ENCODE measurements at places on chromosomes 16 and 17.

GRCh38 chr17:42586514-42587230 is 9.1 kb upstream of the PSMC3IP start:
- peak; percentile 65 for DNase-seq

DNA sequence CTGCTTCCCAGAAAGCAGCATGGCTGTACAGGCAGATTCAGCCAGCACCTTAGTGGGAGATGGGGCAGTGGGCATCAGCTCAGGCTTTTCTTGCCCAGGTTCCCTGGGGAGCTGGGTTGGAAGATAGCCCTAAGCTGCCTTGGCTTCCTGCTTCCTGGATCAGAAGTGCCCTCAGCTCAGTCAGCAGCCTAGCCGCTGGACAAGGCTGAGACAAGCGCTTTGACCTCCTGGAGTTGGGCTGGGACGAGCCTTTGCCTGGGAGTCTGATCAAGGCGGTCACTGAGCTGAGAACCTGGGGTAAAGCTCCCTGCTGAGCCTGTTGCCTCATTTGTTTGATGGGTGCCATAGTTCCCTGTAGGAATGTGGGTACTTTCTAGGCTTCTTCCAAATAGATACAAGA is 190.0 kb downstream of the RAB11FIP4 start:
- no peak for DNase-seq

GRCh38 chr17:337453-337852 is 15.2 kb downstream of the RPH3AL start:
- DNase-seq: no peak

DNA sequence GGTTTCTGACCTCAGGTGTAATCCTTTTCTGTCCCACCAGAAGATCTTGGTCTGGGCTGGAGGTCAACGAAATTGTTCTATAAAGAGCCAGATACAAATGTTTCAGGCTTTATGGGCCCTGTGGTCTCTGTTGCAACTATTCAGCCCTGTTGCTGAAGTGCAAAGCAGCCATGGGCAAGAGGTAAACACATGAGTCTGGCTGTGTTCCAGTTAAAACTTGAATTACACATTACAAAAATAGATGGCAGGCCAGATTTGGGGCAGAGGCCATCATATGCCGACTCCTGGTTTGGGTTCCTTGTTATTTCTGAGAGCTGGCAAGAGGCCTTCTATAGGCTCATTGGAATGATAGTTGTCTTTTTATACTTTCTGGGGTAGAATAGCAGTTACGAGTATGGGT is 114.4 kb downstream of the SDR42E1 start:
- no peak for DNase-seq

GRCh38 chr16:2187212-2187611 is 9.2 kb downstream of the CASKIN1 start:
- DNase-seq: no peak

GRCh38 chr17:66240013-66240412 is 10.8 kb upstream of the APOH start:
- DNase-seq: no peak

DNA sequence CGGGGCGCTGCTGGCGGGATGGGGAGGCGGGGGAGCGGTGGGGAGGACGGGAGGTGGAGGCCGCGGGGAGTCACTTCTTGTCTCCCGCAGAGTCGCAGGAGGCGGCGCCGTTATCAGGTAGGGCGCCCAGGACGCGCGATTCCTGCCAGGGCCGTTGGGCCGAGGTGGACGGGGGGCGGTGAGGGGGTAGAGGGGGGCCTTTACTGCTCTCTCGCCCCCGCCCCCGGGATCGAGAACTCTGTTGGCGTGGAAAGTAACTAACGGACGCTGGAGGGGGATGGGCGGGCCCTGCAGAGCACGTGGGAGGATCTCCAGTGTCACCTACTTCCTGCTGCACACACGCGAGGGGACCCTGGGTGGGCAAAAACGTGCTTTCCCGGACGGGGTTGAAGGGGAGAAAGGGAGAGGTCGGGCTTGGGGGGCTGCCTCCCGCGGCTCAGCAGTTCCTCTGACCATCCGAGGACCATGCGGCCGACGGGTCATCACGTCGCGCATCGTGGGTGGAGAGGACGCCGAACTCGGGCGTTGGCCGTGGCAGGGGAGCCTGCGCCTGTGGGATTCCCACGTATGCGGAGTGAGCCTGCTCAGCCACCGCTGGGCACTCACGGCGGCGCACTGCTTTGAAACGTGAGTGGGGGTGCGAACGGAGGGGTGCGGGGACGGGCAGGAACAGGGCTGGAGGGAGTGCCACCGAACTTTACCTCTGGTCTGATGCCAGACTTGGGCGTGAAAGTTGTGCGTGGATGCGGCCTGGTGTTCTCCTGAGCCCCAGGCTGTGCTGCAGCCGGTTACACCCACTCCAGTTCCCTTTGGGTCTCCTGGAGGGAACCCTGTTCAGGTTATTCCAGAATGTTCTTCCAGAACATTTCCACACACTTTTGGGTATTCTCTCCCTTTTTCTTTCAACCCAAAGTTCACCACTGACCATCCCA is 569 bp downstream of the PRSS21 start:
- no peak for DNase-seq

- DNase-seq: no peak
Measured at GRCh38 chr17:8940866-8941471, 24.5 kb downstream of the PIK3R5 start.

- DNase-seq: no peak
Measured at GRCh38 chr16:15498427-15499175, 64.2 kb downstream of the BMERB1 start.

DNA sequence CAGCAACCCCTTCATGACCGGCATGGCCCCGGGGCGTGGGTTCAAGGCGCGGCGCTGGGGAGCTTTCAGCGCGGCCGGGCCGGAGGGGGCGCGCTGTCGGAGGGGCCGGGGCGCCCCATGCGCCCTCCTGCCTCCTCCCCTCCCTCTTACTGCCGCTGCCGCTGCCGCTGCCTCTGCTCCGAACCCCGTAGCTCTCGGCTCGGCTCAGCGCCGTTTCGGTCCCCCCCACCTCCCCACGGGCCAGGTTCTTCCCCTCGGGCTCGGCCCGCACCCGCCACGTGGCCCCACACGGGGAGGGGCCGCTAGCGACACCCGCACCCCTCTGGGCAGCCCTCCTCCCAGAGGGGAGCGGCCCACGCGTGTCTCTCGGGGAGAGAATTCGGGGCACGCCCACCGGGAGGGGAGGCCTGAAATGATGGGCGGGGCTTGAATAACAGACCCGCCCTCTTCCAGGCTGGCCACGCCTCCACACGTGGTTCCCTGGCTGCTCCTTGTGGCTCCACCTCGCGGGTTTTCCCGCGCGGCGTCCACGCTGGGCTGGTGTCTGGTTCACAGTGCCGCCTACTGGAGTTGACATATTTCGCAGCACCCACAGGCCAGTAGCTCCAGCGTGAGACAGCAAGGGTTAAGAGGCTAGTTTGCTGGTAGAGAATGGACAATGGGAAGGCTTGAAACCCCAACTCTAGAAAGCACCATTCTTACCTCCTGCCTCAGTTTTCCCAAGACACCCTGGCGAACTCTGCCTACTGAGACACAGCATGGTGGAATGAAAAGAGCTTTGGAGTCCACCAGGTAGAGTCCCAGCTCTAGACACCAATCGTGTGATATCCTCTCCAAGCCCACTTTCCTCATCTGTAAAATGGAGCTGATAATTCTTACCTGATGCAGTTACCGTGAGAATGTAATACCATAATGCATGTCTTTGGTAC is at the start of gene KCNH4:
Gene KCNH4, minus strand, starts transcription at position 221 of the 929 bp plus-strand sequence. Its CDS starts 197 bp downstream, at position 24.
- DNase-seq: peak; percentile 96

DNA sequence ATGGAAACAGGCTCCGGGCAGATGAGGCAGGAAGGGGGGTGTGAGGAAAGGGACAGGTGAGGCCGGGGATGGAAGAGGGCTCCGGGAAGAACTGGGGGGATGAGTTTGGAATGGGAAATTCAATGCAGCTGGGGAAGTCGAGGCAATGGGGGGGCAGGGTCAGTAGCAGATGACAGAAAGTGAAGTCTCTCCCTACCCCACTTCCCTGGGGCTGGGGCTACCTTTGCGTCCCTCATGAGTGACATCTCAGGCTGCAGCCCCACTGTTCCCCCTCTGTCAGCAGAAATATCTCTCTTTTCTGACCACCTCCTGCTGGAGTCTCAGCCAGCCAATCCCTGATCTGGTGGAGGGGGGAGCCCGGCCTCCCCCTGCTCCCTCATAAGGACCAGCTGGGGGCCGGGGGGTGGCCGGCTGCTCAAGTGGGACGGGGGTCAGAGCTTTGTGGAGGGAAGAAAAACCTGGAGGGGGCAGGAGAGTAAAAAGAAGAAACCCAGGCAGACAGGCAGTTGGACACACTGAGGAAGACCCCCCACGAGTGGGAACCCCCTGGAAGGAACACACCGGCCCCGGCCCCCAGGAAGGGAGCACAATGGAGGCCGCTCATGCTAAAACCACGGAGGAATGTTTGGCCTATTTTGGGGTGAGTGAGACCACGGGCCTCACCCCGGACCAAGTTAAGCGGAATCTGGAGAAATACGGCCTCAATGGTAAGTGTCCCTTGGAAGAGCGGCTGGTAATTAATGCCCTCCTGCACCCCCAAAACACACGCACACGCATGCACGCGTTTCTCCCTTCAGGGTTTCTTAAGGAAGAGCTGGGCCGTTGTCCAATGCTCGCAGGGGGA is at the start of gene ATP2A1:
Gene ATP2A1, plus strand, starts transcription at position 406 of the 844 bp plus-strand sequence. Its CDS starts 184 bp downstream, at position 590.
- no peak for DNase-seq

- DNase-seq: no peak
Measured at GRCh38 chr17:29109477-29110371, 66.8 kb downstream of the PIPOX start.

- no peak for DNase-seq
Measured at GRCh38 chr17:54891176-54891821, 9.4 kb upstream of the TOM1L1 start.

GRCh38 chr17:15081008-15081407 is 184.1 kb downstream of the PMP22 start:
- DNase-seq: no peak

GRCh38 chr17:3761036-3761917 is 37.6 kb downstream of the HASPIN start:
- no peak for DNase-seq

GRCh38 chr16:4034963-4035362 is 81.3 kb downstream of the ADCY9 start:
- no peak for DNase-seq

GRCh38 chr16:31348579-31348978 is 6.4 kb upstream of the ITGAX start:
- no peak for DNase-seq

DNA sequence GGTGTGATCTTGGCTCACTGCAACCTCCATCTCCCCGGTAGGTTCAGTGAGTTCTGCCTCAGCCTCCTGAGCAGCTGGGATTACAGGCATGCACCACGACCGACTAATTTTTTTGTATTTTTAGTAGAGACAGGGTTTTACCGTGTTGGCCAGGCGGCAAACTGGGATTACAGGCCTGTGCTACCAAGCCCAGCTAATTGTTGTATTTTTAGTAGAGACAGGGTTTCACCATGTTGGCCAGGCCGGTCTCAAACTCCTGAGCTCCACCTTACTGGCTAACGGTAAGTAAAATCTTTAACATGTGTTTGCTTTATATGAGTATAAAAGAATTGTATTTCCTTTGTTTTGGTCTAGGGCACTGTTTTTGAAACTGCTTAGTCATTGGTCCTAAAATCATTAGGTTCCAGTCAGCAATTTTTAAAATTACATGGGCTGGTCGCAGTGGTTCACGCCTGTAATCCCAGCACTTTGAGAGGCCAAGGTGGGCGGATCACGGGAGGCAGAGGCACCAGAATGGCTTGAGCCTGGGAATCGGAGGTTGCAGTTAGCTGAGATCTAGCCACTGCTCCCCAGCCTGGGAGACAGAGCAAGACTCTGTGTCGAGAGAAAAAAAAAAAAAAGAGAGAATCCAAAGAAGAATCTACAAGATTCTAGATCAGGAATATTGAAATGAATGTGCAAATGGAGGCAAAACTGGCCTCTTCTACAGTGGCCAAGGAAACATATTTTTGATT is 3.6 kb downstream of the FLYWCH1 start:
- no peak for DNase-seq

DNA sequence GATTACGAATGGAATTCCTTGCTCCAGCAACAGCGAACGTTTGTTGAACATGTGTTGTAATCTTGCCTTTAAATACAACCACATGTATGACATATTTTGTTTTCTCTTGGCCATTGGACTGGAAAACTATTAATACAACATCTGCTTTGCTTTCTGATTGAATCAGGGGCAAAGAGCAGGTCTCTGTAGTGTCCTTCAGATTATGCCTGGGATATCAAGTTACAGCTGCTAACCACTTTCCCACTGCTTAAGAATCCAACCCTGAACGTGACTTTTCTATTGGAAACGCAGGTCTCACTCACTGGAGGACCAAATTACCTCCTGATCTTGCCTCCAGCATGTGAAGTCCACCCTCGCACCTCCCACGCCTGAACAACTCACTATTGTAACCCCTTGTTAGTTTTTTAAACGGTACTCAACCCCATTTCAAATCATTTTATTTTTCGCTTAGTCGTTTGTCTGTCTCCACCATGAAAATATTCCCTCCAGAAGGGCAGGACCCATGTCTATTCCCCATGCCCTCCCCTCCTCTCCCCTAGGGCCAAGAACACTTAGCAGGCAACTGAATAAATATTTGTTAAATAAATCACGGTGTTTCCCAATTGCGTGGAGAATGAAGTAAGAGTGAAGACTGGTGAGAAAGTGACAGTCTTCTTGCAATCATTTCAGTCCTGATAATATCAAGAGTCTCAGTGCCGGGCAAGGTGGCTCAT is 57.4 kb upstream of the MRTFB start:
- DNase-seq: no peak

DNA sequence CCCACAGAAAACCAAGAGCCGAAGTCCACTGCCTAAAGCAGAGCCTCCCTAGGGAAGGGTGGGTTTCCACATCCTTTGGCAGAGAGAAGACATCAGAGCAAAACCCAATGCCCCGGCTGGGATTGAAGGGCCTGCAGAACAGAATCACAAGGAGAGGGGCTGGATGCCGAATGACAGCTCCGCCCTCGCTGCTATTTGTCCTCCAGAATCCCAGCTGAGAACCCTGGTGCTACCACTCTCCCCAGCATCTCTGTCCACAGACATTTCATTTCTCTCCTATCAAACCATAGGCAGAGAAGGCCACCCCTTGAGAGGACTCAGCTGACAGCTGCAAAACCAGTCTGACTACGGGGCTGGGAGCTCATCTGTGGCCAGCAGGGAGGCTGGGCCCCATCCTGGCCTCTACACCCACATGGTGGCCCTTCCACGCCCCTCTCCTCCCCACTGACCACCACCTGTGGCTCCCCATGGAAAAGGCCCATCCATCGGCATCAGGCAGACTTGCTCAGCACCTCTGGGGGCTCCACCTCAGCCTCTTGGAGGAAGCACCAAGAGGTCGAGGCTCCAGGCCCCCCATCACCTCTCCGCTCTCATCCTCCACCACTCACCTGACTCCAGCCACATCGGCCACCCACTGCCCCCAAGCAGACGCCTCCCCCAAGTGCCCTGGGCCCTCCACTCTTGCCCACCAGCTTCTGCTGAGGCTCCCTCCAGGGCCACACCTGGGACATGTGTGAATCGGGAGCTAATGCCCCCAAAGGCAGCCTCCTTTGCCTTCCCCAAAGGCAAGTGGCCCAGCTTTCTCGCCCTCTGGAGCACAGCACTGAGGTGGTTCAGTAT is 288.5 kb downstream of the C16orf95 start:
- no peak for DNase-seq

DNA sequence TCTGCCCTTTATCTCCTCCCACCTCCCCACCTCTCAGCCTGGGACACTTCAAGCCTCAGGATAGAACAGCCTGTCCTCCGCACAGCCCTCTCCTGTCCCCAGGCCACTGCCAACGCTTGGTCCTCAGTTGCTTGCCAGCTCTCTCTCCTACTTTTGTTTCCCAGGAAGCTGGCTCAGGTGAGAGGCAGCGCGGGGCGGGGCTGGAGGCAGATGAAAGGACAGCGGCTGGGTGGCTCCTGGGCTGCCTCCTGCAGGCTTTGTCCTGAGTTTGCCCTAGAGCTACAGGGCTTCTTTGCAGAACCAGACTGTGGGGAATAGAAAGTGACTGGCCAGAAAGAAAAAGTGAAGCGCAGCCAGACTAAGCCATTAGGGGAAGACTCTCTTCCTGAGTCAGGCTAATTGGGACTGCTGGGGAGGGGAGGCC is 48.2 kb upstream of the CDC42EP4 start:
- DNase-seq: no peak

Data from GM20000 (cell line).